ENCODE measurements at places on chromosomes 7 and 10. TPM values are rescaled to one million over a fixed set of nuclear protein-coding genes. Genes with fewer than 3 reads are reported as not detected.

The IFRD1 gene
- total RNA-seq, result 33.7 TPM

The ANKRD2 gene
- not detected for total RNA-seq

- no peak for DNase-seq
Measured at GRCh38 chr7:24912424-24912823, 67.6 kb downstream of the OSBPL3 start.

DNA sequence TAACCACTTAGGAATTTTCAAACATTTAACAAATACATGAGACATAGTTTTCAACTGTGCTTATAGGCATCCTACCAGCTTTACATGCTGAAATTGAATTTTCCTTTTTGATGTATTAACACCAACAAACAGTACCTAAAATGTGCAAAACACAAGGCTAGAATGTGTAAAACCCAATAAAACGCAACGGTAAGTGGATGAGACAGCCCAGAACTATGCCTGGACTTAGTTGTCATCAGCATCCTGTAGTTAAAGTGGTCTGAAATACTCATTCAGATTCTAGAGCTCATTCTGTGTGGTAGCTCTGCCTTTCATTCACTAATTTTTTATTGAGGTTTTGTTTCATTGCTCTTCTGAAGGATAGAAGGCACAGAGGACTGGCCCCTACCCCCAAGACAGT is 137.1 kb downstream of the BMPER start:
- peak; percentile 47 for DNase-seq

DNA sequence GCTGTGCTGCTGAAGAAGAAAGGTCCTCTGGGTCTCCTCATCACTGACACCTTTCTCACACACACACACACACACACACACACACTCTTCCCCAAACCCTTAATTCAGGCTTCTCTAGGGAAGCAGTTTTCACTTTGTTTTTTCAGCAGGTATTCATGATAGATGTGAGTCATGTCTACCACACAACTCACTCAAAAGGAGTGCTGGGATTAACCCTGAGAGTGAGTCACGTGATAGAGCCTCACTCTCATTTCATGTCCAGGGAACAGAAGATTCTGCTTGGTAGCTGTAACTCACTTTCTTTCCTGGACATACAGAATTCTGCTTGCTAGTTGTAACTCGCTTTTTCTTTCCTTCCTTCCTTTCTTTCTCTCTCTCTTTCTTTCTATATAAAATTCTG is 45.4 kb downstream of the VIM start:
- DNase-seq, result peak; percentile 73

- DNase-seq, result no peak
Measured at GRCh38 chr7:111958896-111959295, 247.3 kb downstream of the DOCK4 start.

DNA sequence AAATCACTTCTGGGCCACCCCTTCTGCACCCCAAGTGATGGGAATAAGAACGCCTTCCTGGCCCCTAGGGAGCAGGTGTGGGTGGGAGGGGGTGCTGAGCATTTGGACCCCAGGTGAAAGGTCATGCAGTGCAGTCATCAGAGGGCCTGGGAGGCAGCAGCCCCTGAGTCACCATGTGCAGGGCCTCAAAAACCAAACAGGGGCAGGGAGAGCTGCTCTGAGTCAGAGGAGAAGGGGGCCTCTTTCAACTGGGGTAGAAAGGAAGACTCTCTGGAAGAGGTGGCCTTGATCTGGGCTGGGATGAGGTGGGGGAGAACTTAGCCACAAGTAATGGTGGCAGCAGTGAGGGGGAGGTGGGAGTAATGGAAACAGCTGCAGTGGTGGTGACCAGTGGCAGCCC is 164.3 kb downstream of the BUB3 start:
- DNase-seq, result no peak

The NCAPG2 gene
- total RNA-seq, result 35.7 TPM

DNA sequence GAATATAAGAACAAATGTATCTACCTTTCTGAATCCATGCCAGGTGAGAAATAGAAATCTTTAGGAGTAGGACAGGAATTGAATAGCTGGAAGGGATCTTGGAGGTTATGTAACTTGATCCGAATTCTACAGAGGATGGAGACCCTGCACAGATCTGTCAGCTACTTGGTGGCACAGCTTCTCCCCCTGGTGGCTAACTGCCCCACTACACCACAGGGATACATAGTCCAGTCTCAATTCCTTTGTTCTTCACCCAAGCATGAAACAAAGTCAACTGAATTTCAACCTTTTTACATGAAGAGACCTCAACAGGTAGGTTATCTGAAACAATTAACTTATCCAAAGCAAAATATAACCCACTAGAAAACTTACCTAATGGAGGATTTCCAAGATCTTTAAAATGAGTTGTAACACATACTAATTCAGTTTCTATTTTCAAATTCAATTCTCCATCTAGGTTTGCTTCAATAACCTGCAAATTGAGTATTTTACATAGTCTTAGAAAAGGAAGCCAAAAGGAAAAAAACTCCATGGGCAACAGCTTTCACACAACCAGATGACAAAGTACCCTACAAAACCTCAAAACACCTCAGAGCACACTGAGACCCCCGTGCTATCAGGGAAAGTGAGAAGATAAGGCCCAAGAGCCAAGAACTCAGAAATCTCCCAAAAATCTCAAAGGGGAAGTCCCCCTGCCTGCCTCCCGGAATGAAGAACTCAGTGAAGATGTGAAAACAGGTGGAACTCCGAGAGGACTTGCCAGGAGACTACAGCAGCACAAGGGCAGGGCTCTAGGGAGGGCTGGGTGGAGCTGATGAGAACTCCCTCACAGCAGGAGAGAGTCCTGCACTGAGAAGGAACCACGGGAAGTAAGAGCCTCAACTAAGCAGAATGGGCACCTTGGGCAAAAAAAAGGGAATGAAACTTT is 10.3 kb downstream of the HUS1 start:
- peak; percentile 45 for DNase-seq

GRCh38 chr7:51289623-51290303 is 26.8 kb downstream of the COBL start:
- no peak for DNase-seq

GRCh38 chr7:138848056-138848980 is 50.3 kb upstream of the ATP6V0A4 start:
- DNase-seq, result peak; percentile 21

The SCIN gene
- 0.03 TPM for total RNA-seq

The PDE6C gene
- not detected for total RNA-seq

DNA sequence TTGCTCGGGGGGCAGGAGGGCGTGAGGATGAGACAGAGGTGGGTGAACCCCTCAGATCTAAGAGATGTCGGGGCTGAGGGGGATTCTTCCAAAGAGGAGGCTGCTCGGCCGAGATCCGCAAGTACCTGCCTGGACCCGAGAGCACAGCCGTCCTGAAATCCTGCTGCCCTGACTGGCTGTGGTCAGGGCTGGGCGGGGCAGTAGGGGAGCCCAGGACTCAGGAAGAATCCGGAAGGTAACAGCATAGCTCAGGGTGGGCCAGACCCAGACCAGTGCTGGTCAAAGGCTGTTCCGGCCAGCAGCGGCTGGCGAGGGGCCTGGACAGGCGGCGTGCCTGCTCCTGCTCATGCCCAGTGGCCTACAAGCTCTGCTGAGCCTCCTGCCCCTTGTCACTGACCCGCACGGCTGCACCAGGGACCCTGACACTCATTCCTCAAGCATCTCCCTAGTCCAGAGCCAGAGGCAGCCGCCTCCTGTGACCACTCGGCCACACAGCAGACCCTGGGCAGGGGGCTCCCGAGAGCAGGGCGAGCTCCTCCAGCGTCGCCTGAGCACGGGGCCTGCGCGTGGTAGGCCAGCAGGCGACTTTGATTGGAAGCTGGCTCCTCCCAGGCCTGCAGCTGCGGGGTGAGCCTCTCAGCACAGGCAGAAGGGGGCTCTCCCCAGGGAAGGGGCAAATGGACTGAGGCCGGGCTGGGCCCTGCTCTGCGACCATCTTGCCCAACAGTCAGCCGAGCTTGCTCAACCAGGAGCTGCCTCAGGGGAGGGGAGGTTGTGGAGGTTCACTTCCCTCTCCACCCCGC is 3.1 kb upstream of the ADAP1 start:
- no peak for DNase-seq

DNA sequence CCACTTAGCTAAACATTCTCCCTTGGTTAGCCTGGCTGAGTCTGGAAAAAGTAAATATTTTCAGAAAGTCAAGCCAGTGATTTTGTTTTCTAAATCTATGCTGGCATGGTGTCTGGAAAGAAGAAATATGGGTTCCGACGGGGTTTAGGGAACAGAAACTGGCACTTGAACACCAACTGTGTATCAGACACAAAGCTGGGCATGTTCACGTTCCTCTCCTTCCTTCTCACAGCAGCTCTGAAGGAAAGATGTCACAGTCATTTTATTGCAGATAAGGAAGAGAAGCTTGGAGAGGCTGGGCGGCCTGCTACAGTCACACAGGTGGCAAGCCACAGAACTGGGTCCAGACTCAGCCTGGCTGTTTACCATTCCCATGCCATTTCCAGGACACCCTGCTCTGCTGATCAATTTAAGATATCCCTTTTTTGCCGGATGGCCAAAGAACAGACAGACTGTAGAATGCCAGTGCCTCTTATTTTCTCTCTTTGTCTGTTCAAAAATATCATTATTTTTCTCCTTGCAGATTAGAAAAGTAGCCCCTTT is 118.8 kb downstream of the HERPUD2 start:
- no peak for DNase-seq

DNA sequence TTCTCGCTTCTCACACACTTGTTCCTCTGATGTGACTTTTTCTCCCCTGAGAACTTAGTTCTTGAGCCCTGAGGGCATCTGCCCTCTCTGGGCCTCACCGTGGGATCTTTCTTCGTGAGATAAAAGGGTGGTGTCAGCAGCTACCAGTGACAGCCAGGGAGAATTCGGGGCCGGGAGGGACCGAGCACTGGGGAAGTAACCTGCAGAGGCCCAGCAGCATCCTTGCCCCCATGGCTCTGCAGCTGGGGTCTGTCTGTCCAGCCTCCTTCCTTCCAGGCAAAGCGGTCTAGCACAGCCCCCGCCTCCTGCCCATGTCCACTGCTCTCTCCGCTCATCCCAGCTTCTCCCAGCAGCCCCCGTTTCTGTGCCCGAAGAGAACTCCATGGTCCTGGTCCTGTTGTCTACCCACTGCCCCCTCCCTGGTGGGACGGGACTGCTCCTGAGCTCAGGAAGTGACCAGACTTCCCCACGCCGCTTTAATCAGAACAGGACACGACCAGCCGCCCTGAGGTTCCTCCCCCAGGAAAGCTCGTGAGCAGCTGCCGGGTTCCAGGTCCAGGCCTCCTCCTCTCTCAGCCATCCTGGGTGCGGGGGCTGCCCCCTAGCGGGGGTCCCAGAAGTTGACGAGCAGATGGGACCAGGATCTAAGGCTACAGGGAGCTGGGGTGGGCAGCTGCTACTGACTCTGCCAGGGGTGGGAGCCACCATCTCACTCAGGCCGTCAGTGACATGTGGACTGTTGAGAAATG is 187.5 kb downstream of the WDR37 start:
- no peak for DNase-seq

The RFC2 gene
- total RNA-seq, result 114 TPM

DNA sequence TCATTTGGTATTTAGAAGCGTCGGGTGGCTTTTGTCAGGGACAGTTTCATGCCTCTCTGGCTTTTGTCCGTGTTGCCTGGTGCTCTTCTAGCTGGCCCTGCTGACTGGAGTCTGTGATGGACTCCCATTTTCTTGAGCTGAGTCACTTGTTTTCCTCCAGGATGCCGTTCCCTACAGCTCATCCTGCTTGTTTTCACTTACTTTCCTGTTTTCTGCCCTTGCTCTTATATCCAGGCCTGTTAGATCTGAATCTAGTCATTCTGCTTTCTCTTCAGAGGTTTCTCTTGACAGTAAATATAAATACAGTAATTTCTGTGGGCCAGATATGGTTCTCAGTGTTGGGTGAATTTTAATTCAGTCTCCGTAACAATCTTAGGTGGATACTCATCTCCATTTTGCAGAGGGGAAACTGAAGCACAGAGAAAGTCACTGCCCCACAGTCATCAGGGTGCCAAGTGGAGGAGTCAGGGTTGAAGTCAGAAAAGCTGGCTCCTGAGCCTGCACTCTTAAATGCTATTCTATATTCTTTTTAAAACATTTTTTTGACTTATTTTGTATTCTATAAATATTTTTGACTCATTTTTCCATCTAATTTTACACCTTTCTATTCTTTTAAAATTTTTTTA is 85.4 kb downstream of the CCNY start:
- DNase-seq, result peak; percentile 89

DNA sequence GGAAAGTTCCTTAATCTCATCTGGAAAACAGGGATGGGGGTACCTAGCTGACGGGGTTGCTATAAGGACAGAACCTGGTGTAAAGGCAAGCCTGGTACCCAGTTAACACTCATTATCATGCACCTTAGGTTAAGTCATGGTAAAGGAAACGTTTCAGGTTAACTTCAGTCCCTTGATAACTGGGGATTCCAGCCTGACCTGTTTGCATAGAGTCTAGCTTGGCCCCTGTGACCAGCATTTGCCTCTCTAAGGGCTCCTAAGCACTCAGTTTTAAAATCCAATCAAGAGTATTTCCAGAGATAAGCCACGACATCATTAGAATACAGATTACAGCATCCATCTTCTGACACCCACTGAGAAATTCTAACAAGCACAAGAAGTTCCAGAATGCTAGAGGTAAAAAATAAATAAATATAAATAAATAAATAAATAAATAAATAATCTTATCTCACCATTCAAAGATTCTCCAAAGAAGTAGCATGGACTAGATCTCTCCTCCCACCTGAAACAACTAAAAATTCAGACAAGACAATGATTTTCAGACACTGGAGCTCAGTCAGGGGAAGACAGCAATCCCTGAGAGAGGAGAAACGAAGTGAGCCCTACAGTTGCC is 184.6 kb downstream of the KCNMA1 start:
- DNase-seq, result no peak

DNA sequence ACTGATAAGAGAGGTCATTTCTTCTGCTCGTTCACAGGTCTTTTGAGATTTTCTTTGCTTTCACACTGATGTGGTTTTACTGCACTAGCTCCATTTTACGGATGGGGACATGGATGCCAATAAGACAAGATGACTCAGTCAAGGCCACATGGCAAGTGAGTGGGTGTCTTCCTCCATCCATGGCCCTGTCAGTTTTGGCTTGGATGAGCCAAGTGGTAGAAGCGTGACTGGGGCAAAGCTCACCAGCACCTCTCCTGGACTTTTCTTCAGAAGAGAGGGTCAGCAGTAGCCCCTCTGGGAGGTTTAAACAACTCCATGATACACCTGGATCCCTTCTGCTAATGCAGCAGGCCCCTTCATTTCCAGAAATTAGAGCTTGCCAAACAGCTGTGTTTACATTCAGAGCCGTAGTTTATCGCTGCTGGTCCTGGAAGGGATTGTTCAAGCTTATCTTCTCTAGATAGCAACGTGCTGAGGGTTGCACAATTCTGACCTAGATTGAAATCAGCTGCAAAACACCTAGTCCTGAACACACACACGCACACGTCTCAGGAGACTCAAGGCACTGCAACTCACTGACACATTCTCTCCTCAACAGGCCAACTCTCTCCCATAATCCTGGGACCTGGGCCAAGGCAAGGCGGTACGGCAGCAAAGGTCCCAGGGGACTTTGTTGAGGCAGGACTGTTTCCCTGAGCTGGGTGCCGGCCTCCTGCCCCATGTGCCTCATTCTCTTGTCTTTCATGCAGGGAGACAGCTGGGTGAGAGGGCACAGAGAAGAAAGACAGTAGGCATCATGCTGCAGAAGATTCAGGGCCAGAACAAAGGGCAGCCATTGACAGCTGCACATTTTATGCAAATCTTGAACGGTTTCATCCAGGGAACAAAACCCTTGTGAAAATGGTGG is 14.2 kb upstream of the PDCD4 start:
- no peak for DNase-seq

Measured in HT1080 (cell line).